ENCODE measurements at places on chromosomes 11 and 22. TPM values are rescaled to one million over a fixed set of nuclear protein-coding genes. Genes with fewer than 3 reads are reported as not detected.

DNA sequence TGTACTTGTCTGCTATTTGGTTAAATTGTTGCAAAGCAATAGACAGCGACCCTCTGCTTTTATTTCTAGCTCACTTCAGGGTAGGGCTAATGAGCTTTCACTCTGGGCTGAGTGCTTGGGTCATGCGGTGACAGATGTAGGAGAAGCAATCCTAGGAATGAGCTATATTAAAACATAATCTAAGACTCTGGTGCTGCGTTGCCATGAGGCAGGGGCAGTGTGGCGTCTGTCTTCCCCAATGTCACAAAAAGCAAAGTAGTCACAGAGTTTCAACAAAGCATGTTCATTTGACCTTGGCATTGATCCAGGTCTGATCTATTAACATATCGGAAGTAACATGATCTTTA is 55.5 kb upstream of the GRAMD1B start:
- DNase-seq = no peak

- no peak for DNase-seq
These were observed 192.6 kb upstream of the NAV2 start for GRCh38 chr11:19519912-19520641.

Gene OR6A2
- total RNA-seq = 0.08 TPM

GRCh38 chr22:35301372-35301874 is 1.7 kb downstream of the TOM1 start:
- no peak for DNase-seq

- no peak for DNase-seq
These were observed 296.9 kb downstream of the OPCML start for GRCh38 chr11:133235381-133235780.

GRCh38 chr11:68266121-68266891 is 5.5 kb downstream of the C11orf24 start:
- no peak for DNase-seq

Data from activated naive CD8-positive, alpha-beta T cell treated with anti-CD3 and anti-CD28 coated beads, Interleukin-2, amount 10 ng/mL, durations not matched to agents 7 days and 5 days (primary cell).